ENCODE measurements at places on chromosomes 2 and 18.

GRCh38 chr2:479490-480176, 191.7 kb upstream of the ALKAL2 start:
- no peak for DNase-seq

DNA sequence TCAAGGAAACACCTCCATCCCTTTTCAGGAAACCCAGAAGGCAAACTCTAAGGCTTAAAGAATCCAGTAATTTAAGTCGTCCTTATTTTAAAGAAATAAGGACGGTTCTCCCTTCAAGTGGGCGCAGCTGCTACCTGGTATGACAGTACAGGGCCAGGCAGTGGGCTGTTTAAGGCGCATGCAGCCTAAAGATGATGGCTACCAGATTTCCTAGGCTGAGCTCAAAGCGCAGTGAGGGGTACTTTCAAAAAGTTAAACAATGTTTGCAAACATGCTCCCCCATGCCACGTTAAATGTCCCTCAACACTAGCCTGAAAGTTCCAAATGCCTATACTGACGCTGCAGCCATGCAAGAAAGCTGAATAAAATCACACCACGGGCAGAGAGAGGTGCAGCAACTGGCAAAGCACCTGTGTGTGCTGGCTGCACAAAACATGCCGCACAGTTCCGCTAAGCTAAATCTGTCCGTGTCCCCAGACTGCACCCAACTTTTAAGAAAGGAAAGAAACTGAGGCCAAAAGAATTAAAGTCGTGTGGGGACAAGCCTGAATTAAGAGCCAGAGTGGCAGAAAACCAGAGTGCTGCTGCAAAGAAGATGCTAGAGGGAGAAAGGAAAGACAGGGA, 583 bp downstream of the HIBCH start:
- DNase-seq = no peak

GRCh38 chr18:66346833-66347588, 256.9 kb downstream of the CDH19 start:
- DNase-seq = no peak

GRCh38 chr2:127079358-127079920, 27.5 kb downstream of the BIN1 start:
- no peak for DNase-seq

DNA sequence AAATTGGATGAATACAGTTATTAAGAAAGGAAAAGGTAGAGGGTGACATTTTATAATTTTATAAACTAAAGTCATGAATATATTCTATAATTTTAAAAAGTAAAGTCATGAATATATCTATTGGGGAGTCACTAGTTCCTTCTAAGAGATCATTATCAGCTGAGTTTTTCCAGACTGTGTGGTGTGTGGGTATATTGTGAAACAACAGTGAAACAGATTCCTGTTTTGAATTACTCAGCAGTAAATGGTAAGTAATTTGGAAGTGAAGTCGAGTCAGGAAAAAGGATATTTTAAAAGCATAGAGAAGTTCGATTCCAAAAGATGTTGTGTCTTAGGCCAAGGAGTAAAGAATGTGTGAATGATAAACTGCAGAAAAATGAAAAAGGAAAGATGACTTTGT, 1018.2 kb upstream of the NXPH2 start:
- no peak for DNase-seq

Measured in ovary (tissue), 10 donors.